ENCODE measurements at places on chromosomes 6 and 20. TPM values are rescaled to one million over a fixed set of nuclear protein-coding genes. Genes with fewer than 3 reads are reported as not detected.
A peak's percentile ranks its signal among the peaks of the same experiment; 100 is the strongest.

- peak overlapping the region; percentile 95 for H3K27ac ChIP-seq
- H3K4me3 ChIP-seq = peak overlapping the region; percentile 86
- peaks cover 16% of the 10 kb centered on the region for H3K4me1 ChIP-seq
- H3K36me3 ChIP-seq = peaks cover 9% of the 10 kb centered on the region
- no peaks in the 10 kb centered on the region for H3K27me3 ChIP-seq
- DNase-seq = no peak
Observed at GRCh38 chr6:33571637-33572316, 8.3 kb downstream of the BAK1 start.

EPB41L1 gene
- 42.8 TPM for total RNA-seq

GRCh38 chr6:135479601-135480000 lies 17.9 kb downstream of the AHI1 start:
- no peak for DNase-seq
- H3K4me1 ChIP-seq = peaks cover 11% of the 10 kb centered on the region
- H3K36me3 ChIP-seq = peaks cover 63% of the 10 kb centered on the region
- no peaks in the 10 kb centered on the region for H3K27me3 ChIP-seq
- H3K4me3 ChIP-seq = no peak overlapping the region
- H3K27ac ChIP-seq = no peak overlapping the region

DNA sequence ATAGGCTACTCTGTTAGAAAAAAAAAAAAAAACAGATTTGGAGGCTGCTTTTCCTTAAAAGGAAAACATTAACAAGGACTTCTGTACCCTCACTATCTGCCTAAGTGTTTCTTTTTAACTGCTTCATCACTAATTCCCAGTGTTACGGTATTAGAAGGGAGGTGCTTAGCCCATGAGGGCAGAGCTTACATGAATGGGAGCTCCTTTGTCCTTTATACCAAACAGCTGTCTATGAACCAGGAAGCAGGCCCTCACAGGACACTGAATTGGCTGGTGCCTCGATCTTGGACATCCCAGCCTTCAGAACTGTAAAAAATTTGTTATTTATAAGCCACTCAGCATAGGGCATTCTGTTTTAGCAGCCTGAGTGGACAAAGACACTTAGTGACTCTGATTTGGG lies 215.6 kb upstream of the NRSN1 start:
- DNase-seq = no peak
- H3K27ac ChIP-seq = no peak overlapping the region
- H3K27me3 ChIP-seq = no peaks in the 10 kb centered on the region
- peaks cover 2% of the 10 kb centered on the region for H3K4me1 ChIP-seq

TRIM10 gene
- total RNA-seq = not detected

DNA sequence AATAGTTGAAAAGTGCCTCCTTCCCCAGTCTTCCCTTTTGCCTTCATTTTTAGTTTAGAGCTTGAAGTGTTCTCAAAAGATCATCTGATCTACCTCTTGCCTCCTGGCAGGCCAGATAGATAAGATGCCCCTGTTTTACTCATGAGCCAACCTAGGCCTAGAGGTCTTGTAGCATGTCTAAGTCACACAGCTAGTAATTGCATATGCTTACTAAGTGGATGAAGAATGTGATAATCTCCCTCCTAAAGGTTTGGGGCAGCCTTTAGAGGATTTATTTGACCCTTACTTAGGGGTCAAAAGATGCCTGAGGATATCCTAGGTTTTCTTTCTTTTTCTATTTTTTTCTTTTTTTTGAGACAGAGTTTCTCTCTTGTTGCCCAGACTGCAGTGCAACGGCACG lies 2.1 kb downstream of the C6orf141 start:
- no peak for DNase-seq
- H3K4me3 ChIP-seq = peak overlapping the region; percentile 25
- H3K27me3 ChIP-seq = peaks cover 22% of the 10 kb centered on the region

- H3K4me1 ChIP-seq = peaks cover 2% of the 10 kb centered on the region
- H3K27ac ChIP-seq = no peak overlapping the region
- H3K4me3 ChIP-seq = no peak overlapping the region
- no peaks in the 10 kb centered on the region for H3K36me3 ChIP-seq
- no peak for DNase-seq
Observed at GRCh38 chr6:133223452-133224029, 17.6 kb upstream of the EYA4 start.

GRCh38 chr6:161228096-161228495 lies 45.8 kb downstream of the AGPAT4 start:
- DNase-seq = no peak
- H3K36me3 ChIP-seq = peaks cover 5% of the 10 kb centered on the region
- H3K4me3 ChIP-seq = no peak overlapping the region
- peaks cover 41% of the 10 kb centered on the region for H3K4me1 ChIP-seq
- H3K27me3 ChIP-seq = no peaks in the 10 kb centered on the region

GRCh38 chr6:4128072-4128471 lies 7.3 kb downstream of the ECI2 start:
- no peak for DNase-seq
- H3K4me3 ChIP-seq = no peak overlapping the region
- H3K4me1 ChIP-seq = peaks cover 17% of the 10 kb centered on the region
- H3K36me3 ChIP-seq = peaks cover 47% of the 10 kb centered on the region
- no peak overlapping the region for H3K27ac ChIP-seq

GRCh38 chr20:48808382-48809034 lies 19.3 kb downstream of the PREX1 start:
- H3K27ac ChIP-seq = no peak overlapping the region
- no peaks in the 10 kb centered on the region for H3K27me3 ChIP-seq
- no peak overlapping the region for H3K4me3 ChIP-seq

- H3K4me1 ChIP-seq = peaks cover 25% of the 10 kb centered on the region
- no peak for DNase-seq
- no peaks in the 10 kb centered on the region for H3K27me3 ChIP-seq
- H3K36me3 ChIP-seq = peaks cover 1% of the 10 kb centered on the region
- no peak overlapping the region for H3K27ac ChIP-seq
- H3K4me3 ChIP-seq = no peak overlapping the region
Observed at GRCh38 chr20:47662483-47663353, 122.6 kb downstream of the SULF2 start.

DNA sequence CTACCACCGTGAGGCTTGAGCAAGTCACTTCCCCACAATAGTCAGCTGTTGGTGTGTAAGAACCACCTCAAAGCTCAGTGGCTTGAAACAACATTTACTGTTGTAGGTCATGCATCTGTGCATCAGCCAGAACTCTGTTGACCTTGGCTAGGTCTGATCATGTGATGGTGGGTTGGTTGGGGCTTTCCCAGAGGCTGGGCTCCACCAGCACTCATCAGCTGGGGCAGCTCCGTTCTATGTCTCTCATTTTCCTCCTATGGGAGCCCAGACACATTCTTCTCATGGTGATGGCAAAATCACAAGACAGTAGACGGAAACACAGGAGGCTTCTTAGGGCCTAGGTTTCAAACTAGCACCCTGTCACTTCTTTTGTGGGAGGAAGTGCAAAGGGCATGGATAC lies 42.8 kb upstream of the PSMF1 start:
- no peak for DNase-seq
- peaks cover 10% of the 10 kb centered on the region for H3K27me3 ChIP-seq
- no peak overlapping the region for H3K4me3 ChIP-seq
- H3K4me1 ChIP-seq = no peaks in the 10 kb centered on the region
- H3K27ac ChIP-seq = no peak overlapping the region

DNA sequence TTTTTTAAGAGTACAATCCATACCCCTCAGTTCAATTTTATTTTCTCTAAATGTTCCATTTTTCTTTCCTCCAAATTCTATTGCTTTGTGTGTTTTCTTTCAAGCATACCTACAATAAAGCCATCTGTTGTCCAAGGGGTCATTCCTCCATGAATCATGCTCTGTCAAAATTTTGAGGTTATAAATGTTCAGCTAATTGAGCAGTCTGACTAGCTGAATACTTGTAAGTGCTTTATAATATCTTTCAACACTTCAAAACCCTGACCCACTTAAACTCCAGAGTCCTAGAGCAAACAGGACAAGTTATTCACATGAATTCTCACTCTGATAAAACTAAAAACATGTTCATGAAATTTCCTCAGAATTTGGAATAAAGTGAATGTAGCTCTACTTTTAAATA lies 33.4 kb upstream of the EYA4 start:
- no peak overlapping the region for H3K4me3 ChIP-seq
- peaks cover 36% of the 10 kb centered on the region for H3K27me3 ChIP-seq
- DNase-seq = no peak
- peaks cover 4% of the 10 kb centered on the region for H3K4me1 ChIP-seq

GRCh38 chr6:42280966-42281533 lies 63.4 kb upstream of the MRPS10 start:
- H3K36me3 ChIP-seq = no peaks in the 10 kb centered on the region
- no peak for DNase-seq
- H3K27me3 ChIP-seq = no peaks in the 10 kb centered on the region
- H3K4me3 ChIP-seq = no peak overlapping the region
- H3K27ac ChIP-seq = peak overlapping the region; percentile 37

- H3K36me3 ChIP-seq = peaks cover 20% of the 10 kb centered on the region
- no peak for DNase-seq
- H3K4me1 ChIP-seq = peaks cover 2% of the 10 kb centered on the region
- H3K27me3 ChIP-seq = no peaks in the 10 kb centered on the region
- H3K4me3 ChIP-seq = no peak overlapping the region
Observed at GRCh38 chr20:34377072-34377847, 14.2 kb downstream of the ITCH start.

GRCh38 chr6:116287689-116288282 lies 8.1 kb upstream of the TSPYL1 start:
- H3K36me3 ChIP-seq = peaks cover 2% of the 10 kb centered on the region
- no peak overlapping the region for H3K4me3 ChIP-seq

- H3K36me3 ChIP-seq = peaks cover 10% of the 10 kb centered on the region
- DNase-seq = no peak
- H3K4me1 ChIP-seq = peaks cover 30% of the 10 kb centered on the region
- H3K27me3 ChIP-seq = peaks cover 12% of the 10 kb centered on the region
- H3K27ac ChIP-seq = no peak overlapping the region
Observed at GRCh38 chr20:37405351-37405897, 59.5 kb downstream of the SRC start.

- DNase-seq = no peak
- H3K4me3 ChIP-seq = no peak overlapping the region
- no peak overlapping the region for H3K27ac ChIP-seq
- no peaks in the 10 kb centered on the region for H3K36me3 ChIP-seq
- H3K4me1 ChIP-seq = peaks cover 26% of the 10 kb centered on the region
Observed at GRCh38 chr6:47853766-47854165, 71.9 kb downstream of the OPN5 start.

MEI4 gene
- total RNA-seq = 1.5 TPM

DNA sequence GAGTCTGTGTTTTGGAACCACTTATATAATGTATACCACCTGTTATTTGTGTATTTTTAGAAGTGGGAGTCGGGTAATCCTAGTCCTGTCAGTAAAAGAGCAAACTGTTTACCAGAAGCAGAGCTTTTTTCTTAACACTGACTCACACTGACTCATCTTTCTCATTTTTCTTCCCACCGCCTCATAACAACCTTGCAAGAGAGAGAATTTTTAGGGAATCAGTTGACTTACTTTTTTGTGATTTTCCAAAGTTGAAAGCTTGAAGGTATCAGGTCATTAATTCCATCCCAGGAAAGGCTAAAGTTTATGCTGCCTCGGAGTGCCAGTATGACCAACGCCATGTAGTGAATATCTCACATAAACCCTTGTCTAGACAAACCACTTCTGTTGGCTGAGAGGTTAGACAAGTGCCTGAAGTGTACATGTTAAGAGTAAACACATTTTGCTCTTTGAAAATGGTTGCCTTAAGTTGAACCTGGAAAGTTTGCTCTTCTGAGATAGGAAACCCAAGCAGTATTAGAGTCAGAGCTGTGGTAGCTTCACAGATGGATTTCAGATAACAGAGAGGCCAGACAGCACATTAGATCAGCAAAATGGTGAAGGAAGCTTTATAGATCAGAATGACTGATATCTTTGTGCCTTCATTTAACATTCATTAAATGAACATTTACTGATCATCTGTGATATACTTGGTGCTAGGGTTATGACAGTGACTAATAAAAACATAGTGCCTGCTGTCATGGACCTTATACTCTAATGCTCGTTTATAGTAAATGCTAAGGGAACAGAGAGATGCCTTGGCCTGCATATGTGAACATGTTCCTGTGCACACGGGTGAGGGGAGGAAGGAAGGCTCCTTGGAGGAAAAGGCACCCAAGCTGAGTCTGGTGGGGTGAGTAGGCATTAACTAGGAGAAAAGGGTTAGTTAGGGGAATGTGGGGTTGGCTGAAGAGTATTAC lies 29.1 kb upstream of the PKIG start:
- peak overlapping the region; percentile 91 for H3K27ac ChIP-seq
- H3K4me3 ChIP-seq = no peak overlapping the region
- H3K36me3 ChIP-seq = no peaks in the 10 kb centered on the region
- H3K27me3 ChIP-seq = no peaks in the 10 kb centered on the region

GRCh38 chr20:49635166-49635565 lies 67.2 kb upstream of the PTGIS start:
- H3K27me3 ChIP-seq = no peaks in the 10 kb centered on the region
- no peaks in the 10 kb centered on the region for H3K4me1 ChIP-seq
- no peak for DNase-seq
- no peak overlapping the region for H3K27ac ChIP-seq
- H3K36me3 ChIP-seq = peaks cover 29% of the 10 kb centered on the region
- H3K4me3 ChIP-seq = no peak overlapping the region

DNA sequence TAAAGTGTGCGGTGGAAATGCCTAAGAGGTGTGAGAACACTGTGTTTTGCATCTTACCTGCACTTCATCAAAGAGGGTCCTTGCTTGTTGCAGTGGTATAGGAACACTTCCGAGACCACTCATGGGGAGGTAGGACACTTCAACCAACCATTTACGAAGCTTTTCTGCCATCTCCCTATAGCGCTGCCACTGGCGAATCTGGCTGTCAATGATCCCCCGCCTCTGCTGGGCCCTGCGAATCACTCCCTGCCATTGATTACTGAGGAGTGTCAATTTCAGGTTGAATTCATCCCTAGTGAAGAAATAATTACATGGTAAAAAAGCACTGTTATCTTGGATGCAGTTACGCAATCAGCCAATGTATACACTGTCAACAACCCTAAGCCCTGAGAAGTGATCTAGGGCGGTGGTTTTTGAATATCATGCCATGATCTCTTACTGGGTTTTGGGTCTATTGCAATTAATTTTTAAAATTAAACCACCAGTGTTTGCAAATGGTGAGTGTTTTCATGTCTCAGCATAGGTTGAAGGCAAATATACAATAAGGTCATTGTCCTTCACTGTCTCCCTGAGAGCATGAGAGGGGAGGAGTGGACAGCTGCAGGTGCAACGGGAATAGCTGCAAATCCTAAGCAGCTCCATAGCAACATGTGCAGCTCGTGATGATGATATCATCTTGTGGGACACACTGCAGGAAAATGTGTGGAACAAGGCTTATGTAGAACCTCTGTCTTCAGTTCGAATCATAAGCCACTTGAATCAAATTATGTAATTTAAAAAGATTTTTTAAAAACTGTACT lies 400.6 kb downstream of the ESR1 start:
- peaks cover 40% of the 10 kb centered on the region for H3K36me3 ChIP-seq
- no peaks in the 10 kb centered on the region for H3K27me3 ChIP-seq
- H3K27ac ChIP-seq = no peak overlapping the region
- no peaks in the 10 kb centered on the region for H3K4me1 ChIP-seq
- H3K4me3 ChIP-seq = no peak overlapping the region

- no peaks in the 10 kb centered on the region for H3K36me3 ChIP-seq
- no peak for DNase-seq
- H3K27me3 ChIP-seq = peaks cover 4% of the 10 kb centered on the region
- no peak overlapping the region for H3K4me3 ChIP-seq
- H3K4me1 ChIP-seq = no peaks in the 10 kb centered on the region
- no peak overlapping the region for H3K27ac ChIP-seq
Observed at GRCh38 chr6:130696806-130697205, 130.4 kb upstream of the SMLR1 start.

TAF4 gene
- 28.1 TPM for total RNA-seq

ZNF512B gene
- total RNA-seq = 61.0 TPM

PMEPA1 gene
- total RNA-seq = 40.7 TPM

SLC26A8 gene
- total RNA-seq = 0.27 TPM

ALDH8A1 gene
- total RNA-seq = 1.3 TPM

SSTR4 gene
- not detected for total RNA-seq

All from mesothelial cell of epicardium (in vitro differentiated cells).